Activated CD4-positive, alpha-beta T cell treated with anti-CD3 and anti-CD28 coated beads, Interleukin-2, amount 50 U/mL, for 1 hour (primary cell): ENCODE measurements at places on chromosomes 13 and 19.

DNA sequence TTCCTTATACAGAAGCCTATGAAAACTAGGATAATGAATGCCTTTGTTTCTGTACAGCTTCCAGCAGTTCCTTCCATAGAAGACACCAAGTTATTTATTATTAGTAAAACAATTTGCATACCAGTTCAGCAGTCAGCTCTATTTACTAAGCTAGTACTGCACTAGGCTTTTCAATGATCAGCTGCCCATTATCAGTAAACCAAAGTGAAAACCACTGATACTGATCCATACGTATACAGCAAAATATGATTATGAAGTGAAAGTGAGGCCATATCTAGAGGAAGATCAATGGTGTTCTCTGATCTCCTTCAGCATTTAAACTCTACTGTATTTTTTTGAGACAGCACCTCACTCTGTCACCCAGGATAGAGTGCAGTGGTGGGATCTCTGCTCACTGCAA is 3.2 kb downstream of the TPT1 start:
- no peak for DNase-seq

DNA sequence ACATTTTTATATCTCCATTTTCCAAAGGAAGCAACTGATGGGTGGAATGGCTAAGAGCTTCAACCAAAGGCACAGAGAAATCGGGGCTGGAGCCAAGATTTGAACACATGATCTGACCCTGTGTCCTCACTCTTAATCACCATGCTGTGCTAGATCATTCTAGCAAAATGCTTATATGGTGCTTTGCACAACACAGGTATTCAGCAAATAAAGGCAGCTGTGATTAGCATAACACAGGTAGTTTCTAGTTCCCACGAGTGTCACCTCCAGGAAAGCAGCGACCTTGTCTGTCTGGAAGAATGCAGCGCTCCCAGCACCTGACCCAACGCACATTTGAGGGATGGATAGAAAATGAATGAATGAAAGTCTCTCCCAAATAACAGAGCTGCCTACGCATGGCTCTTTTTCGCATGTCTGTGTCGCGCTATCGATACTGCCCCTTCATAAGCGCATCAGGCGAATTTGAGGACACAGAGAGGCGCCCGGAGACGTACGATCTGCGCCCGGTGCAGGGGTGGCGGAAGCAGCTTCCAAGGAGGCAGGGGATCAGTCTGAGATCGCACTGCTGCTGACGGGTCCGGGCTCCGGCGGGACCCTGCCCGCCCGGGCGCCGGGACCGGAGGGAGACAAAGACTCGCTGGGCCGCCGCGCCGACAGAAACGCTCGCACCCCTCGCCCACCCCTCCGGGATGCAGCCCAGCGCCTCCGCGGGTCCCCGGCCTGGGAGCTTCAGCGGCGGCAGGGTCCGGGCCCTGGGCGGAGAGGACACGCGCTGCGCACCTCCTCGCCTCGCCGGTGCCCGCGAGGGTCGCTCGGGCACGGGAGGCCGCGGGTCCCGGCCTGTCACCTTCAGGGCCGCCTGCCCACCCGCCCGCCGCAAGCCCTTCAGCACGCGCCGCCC is 609 bp downstream of the EPS15L1 start:
- DNase-seq = no peak

GRCh38 chr19:6450166-6450565 is 9.4 kb downstream of the SLC25A23 start:
- no peak for DNase-seq

DNA sequence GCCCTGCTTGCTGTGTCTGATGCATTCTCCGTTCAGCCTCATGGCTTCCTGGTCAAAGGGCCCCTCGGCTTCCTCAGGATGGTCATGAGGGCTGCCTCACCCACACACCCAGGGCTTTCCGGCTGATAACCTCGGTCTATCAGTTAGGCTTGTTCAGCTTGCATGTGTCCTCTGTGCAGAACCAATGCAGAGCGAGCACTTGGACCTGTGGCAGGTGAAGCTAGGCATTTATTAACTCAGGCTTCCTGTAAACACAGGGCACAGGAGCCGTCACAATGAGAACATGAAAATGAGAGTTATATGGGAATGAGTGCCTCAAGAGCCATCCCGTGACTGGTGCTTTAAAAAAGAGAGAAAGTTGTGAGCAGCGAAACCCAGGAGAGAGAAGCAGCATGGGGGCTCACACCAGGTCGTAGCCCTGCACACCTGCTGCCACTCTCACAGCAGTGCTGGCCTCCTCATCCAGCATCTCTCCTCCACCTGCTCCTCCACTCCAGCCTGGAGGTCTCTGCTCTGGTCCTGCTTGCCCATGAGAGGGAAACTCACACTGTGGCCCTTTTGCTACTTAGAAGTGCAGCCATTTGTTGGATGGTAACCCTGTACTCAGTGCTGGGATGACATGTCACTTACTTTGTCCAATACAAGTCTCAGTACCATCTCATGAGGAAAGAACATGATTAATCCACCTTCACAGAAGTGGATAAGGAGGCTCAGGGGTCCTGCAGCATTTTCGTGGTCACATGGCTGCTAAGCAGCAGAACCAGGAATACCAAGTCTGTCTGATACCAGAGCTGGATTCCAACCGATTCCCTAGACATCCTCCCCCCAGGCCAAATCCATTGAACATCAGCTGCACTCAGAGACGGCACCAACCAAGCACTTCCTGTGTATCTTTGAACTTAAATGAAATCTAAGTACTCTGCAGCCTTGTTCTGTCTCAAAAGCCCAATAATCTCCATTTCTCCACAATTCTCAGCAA is 50.5 kb upstream of the IRS2 start:
- DNase-seq = no peak

GRCh38 chr13:46606970-46607369 is 54.0 kb downstream of the LRCH1 start:
- DNase-seq = no peak

DNA sequence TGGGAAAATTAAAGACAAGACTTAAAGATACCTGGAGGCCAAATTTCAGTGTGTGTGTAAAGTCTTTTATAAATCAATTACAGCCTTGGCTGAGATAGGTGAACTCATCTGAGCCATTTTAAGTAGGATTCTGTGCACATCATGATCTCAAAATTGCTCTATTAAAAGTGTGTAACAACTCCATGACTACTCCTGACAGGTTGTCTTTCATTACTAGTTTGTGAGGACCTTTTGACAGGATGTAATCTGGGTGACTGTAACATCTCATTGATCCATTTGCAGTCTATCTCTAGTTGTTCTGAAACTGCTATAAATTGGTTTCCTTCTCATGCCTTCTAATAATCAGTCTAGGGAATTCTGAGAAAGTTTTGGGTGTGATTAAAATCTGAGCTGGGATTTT is 753.3 kb downstream of the SLITRK5 start:
- DNase-seq = no peak

DNA sequence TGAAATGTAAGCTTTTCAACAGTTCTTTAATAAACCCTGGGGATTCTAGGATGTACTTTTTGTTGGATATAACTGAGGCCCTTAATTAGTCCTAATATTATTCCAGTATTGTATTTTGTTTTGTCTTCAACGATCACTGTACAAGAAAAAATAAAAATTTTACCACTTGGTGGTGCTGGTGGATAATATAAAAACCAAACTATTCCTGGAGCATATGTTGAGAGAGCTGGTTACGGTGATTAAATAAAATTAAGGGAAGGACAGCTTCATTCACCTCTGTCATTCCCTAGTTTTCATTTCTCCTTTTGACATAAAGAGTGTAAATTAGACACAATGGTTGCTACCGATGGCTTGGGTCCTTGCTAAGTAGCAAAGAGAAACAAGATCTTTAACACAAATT is 598.6 kb upstream of the PCDH20 start:
- no peak for DNase-seq

DNA sequence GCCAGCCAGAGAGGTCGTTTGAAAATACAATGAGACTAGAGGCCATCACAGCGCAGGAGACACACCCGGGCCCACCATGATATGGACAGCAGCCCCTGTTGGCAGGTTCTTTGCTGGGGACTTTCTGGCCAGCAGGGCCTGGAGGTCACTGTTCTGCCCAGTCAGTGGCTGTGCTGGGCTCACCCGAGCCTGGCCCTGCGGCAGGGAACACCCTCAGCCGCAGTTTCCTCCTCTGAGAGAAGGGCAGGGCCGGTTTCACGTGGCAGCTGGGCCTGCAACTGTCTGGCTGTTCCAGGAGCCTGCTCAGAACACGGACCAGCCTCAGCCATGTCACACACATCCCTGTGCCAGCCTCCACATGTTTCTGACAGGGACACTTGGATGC is 39.4 kb downstream of the ADPRHL1 start:
- no peak for DNase-seq

DNA sequence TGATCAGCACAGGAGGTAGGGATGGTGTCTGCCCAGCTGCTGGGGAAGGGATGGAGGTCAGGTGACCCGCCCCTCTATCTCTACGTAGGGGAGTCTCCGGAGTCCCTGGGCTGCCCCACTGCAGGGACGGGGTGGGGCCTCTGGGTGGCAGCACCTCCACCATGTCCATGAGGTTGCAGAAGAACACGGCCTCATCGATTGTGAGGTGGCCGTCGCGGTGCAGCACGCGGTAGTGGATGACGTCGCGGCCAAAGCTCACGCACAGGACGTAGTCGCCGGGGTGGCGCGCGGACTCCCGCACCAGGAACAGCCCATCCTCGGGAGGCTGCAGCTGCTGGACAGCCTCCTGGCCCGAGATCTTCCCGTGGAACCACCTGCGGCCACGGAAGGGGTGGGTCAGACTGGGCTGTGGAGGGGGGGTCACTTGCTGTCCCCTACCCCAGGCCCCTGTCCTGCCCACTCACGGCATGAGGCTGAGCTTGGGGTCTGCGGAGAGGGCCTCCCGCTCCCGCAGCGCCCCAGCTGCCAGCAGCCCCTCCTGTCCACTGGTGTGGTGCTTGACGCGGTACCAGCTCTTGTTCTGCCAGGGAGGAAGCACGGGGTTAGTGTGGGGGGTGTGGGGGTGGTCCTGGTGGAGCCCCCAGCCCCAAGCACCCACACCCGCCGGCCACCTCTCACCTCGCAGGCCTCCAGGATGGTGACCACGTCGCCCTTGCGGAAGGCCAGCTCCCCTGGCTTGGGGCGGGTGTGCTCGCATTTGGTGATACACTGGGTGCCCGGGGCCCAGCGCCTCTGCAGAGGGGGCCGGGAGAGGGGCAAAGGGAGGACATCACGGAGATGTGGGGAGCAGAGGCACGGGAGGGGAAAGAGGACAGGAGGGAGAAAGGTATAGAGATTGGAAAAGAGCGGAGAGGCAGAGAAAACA is 2.3 kb downstream of the MATK start:
- peak; percentile 28 for DNase-seq

DNA sequence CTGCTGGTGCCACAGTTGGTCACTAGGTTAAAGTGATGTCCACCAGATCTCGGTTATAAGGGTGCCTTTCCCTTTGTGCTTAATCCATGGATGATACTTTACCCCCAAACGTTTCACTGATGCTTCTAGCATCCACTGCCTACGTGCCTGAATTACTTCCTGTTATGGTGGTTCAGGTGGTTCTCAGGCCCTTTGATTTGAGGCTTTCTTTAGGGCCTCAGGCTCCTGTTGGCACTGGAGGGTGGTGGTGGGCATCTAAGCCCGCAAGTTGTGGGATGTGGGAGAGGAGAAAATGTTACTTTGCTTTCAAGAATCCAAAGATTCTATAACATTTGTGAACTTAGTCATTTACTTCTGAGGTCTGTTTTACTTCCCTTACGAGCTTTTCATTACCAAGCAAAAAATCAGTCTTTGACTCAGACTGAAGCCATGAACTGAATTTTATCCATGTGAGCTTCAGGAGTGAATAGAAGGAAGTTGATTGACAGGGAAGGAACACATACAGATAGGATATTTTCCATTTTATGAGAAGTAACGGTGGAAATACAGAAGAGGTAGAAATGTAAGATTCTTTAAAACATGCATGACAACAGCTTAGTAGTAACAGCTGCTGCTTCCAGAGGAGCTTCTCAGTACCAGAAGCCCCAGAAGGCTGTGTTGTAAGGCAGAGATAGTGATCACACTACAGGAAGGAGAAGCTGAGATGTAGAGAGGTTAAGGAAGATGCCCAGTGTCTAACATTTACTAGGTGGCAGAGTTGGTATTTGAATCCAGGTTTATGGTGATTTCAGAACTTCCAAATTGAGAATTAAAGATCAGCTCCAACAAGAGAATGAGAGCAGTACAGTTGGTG is 65.0 kb downstream of the ARHGEF7 start:
- DNase-seq = no peak

DNA sequence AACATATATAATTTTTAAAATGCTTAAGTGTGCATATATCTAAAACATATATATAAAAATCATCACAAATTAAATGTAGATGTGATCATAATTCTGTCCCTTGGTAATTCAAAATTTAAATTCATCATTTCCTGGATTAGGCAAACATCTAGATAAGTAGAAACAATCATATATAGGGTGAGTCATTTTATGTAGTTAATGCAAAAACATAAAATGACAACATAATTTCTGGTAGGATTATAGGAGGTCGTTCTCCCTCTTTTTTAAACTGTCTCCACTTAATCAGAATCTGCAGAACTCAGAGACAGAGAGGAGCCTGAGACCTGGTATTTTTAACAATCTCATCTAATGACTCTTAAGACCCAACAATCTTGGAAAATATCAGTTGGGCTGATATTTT is 333.4 kb downstream of the KCTD12 start:
- no peak for DNase-seq

DNA sequence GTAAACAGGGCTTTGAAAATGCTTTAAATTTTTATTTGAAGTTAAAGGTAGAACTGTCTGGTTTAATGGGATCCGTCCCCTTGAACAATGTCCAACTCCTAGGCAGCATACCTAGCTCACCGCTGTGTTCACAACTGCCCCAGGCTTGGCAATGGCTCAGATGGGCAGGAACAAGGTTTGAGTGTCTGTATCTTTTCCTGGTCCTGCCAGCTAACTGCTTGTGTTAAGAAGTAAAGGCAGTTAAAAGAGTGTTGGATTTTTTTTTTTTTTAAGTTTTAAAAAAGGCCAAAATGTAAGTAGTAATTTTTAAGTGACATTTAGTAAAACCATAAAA is 66.7 kb upstream of the FNDC3A start:
- DNase-seq = no peak

GRCh38 chr13:30892966-30893365 is 13.1 kb upstream of the MEDAG start:
- no peak for DNase-seq

- DNase-seq = no peak
These were observed 40.2 kb downstream of the BRD4 start for GRCh38 chr19:15292140-15292539.

GRCh38 chr19:45774765-45775164 is 5.7 kb upstream of the SIX5 start:
- no peak for DNase-seq
